DMS 273 treated with DMSO at 0.1 percent for 48 hours (cell line): ENCODE measurements at places on chromosomes 5 and 9.

- no peak for DNase-seq
Measured at GRCh38 chr5:23483090-23483489, 24.3 kb upstream of the PRDM9 start.

- DNase-seq = no peak
Measured at GRCh38 chr5:26148569-26149107, 889.7 kb downstream of the CDH9 start.

DNA sequence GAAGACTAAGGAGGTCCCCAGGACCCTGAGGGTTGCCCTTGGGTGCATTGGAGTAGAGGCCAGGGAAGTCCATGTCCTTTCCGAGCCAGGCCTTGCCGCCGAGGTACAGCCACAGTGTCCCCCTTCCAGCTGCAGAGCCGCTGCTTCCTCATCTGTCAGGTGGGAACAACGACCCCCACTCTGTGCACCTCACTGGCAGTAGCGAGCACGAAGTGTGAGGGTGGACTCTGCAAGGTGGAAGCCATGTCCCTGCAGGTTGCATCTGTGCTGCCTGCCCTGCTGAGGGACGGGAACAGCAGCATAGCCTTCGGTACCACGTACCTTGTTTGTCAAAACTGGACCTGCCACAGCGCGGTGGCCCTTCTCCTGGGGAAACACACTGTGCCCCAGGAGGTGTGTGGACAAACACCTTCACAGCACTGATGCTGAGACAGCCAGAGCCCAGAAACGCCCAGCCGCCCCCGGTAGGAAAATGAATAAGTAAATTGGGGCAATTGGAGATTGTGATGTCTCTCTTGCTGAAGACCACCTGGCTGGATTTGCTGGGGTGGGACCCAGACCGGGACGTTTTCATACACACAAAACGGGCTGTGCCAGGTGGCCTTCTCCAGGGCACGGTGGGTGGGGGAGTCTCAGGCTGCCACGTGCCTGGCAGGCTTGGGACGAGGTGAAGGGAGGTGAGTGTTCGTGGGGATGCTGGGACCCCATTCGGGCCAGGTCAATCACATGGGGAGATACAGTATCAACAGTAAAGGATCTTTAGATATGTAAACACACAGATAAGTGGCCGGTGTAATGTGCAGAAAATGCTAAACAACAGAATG is 157.3 kb downstream of the RXRA start:
- no peak for DNase-seq

DNA sequence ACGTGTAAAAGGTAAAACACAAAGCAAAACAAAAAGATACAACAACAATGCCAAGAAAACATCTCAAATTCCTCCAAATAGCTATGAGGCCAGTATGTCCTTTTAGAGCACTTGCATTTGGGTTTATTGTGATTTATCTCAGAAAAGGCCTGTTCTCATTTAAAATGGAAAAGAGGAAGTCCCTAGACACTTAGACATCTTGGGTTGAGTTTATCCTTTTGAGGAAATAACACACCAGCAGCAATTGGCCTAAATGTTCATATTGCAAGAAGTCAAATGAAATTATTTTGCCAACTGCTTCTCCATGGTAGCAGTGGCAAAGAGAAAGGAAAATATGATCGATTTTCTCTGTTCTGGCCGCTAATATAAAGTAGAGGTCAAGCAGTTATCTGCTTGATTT is 43.6 kb upstream of the TRMT10B start:
- no peak for DNase-seq

GRCh38 chr9:129497813-129498450 is 123.0 kb downstream of the C9orf50 start:
- no peak for DNase-seq

- no peak for DNase-seq
Measured at GRCh38 chr5:7851617-7852289, 820 bp upstream of the CFAP90 start.

GRCh38 chr9:95010431-95010838 is 283.9 kb downstream of the AOPEP start:
- DNase-seq = no peak

DNA sequence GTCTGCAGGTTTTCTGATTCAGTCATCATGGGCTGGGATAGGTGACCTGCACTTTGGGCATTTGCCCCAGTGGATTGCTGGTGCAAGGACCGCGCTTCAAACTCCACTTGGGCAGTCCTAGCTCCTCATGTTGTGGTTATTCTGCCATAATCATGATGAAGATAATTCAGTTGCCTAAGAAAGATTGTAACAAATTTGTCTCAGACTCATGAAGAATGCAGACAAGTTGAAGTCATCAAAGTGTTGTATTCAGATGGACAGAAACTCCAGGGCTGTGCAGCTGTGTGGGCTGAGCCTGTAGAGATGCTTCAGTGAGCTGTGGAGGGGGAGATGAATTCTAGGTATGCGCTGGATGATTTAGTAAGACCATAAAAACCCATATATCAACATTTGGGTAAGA is 38.5 kb downstream of the TARS1 start:
- no peak for DNase-seq

- DNase-seq = peak; percentile 7
Measured at GRCh38 chr5:67493676-67494075, 297.1 kb upstream of the CD180 start.

DNA sequence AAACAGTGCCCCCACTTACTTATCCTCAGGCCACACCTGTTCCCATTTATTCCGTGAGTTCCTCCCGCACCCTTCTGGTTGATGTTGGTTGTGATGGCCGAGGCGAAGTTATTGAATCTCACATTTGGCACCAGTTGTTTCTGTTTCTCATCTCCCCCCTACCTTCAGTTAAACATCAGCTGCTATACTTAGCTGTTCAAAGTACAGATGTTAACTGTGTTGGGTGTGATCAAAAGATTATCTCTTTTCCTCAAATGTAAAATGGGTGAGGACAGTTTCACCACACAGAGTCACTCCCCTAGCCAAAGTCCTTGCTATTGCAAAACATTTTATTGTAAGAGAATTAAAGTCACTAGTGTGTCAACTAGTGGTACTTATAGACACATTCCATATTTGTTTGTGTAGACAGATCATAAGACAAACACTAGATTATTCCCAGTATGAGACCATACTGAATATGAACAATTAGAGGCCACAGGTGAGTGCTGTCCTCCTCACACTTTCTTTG is 43.2 kb upstream of the PRSS3 start:
- DNase-seq = no peak

DNA sequence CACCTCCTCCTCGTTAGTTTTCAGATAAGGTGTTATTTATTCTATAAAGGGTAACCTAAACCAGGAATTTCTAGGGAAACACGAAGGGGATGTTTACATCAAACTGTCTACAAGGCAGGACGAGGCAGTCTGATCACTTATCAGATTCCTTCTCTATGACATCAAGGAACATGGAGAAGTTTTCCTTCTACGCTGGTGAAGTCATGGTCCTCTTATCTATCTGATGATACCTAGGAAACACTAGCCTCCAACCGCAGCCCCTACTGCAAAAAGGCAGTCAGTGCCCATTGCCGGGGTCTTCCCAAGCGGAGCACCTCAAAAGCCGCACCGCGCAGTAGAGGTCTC is 1.5 kb downstream of the MPDZ start:
- DNase-seq = no peak

GRCh38 chr9:29322240-29322639 is 1749.0 kb upstream of the C9orf72 start:
- DNase-seq = no peak

GRCh38 chr5:179376701-179377420 is 31.6 kb upstream of the ADAMTS2 start:
- no peak for DNase-seq

DNA sequence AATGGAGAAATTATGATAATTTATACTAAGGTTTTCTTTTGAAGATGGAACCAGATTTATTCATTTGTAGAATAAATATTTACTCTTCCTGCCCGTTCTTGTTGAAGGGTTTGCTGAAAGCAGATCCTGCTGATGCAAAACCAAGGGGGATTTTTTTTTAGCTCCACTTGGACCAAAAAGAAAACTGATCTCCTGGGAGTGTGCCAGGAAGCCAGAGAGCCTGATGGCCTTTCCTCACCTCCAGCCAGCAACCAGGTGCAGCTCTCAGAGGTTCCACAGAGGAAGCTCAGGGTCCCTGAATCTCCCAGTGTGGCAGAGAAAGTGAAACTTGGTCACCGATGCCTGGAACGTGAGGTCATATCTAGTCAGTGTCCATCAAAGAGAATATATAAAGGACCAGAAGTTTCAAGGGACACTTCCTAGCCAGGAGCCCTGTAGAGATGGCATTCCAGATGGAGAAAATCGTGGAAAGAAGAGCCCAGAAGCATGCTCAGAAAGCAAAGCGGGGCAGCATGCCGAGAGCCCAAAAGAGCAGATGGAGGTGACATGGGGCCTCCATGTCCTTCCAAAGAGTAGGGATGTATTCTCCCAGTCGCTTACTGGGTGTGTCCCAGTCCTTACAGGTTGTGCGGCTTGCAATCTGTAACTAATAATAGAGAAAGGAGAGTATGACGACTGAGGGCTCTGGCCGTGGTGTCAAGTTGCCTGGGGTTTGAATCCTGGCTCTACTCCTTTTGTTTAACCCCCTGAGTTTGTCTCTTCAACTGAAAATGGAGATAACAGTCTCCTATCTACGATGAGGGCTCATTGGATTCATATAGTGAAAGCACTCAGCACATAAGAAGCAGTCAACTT is 12.2 kb downstream of the AFAP1L1 start:
- DNase-seq = no peak
